ENCODE measurements at places on chromosomes 1 and 21.

- DNase-seq: no peak
Measured at GRCh38 chr1:73659136-73659535, 538.8 kb downstream of the LRRIQ3 start.

- DNase-seq: no peak
Measured at GRCh38 chr1:19489996-19490395, 4.7 kb upstream of the CAPZB start.

DNA sequence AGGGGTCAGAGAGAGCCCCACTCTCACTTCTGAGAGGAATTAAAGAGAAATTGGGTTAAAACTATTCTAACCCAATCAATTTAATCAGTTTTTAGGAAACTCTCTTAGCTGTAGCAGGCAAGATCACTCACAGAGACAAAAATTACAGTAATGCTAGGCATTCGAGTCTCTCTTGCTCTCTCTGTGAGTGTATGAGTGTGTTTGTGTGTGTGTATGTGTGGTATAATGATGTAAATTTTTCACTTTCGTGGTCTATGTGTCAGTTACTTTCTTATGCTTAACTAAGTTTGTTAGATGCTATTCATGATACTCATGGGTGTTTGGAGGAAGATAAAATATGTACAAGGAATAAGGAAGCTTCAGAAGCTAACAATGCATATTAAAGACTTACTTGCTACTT is 131.3 kb downstream of the FASLG start:
- DNase-seq: no peak

DNA sequence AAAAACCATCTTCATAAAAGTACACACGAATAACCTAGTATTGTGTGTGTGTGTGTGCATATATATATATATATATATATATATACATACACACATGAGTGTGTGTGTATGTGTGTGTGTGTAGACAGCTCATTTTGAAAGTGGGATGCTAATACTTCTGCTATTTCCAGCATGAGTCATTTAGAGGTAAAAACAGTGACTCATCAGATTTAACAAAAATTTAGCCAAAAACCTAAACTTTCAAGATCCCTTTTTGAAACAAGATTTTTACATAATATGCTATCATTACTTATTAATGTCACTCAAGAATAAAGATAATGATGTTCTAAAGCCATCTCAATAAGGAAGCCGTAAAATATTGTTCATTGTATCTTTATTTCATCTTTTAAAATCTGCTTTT is 35.6 kb upstream of the ADGRL4 start:
- DNase-seq: no peak

- DNase-seq: peak; percentile 11
Measured at GRCh38 chr1:204830747-204831146, 39.9 kb upstream of the NFASC start.

GRCh38 chr21:25324666-25325065 is 282.6 kb downstream of the MRPL39 start:
- peak; percentile 10 for DNase-seq

DNA sequence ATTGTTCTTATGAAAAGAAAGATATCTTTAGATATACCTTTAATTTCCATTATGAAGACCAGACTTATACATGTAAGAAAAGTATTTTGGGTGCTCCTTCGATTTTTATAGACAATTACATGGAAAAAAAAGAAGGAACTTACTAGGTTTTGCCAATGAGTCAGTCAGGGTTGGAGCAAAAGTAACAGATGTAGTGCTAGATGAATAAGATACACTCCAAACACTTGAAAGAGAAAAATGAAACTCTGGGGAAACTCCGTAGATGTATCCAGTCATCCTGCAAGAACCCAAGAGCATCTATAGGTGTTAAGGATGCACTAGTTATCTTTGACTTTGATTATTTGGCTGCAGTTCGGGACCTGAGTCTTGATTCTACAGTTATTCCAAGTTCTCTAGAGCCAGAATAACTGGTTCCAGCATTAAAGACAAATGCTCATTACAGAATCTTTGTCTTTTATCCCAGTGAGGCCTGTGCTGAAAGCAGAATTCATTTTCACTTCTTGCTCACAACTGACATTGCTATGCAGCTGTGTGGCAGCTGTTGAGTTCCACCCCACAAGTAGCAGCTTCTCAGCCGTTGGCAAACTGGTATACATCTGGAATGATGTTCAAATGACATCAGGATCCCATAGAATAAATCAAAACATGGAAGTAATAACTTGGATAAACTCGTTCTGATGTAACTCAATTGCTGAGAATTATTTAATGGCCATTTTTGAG is 326.1 kb downstream of the ASTN1 start:
- DNase-seq: no peak

GRCh38 chr1:218367118-218367517 is 22.0 kb downstream of the TGFB2 start:
- DNase-seq: no peak

DNA sequence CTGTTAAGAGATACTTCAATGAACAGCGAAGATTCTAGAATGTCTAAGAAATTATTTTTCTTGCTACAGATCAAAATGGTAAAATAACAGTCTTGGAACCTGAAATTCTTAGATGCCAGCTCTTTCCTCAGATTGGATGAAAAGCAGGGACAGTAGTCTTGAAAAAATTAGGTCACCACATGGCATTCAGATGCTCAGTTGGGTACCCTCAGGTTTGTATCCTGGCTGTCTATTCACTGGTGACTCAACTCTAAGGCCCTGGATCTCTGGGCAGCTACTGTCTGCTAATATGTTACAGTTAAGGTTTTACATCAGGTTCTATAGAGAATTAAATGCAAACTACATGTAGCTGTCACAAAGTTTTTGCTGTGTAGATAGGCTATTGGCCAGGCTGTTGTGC is 528.9 kb upstream of the ADAMTS5 start:
- DNase-seq: no peak

GRCh38 chr1:212518188-212519054 is 85.7 kb downstream of the NENF start:
- no peak for DNase-seq

GRCh38 chr21:30257773-30258172 is 25.0 kb downstream of the KRTAP24-1 start:
- peak; percentile 5 for DNase-seq

DNA sequence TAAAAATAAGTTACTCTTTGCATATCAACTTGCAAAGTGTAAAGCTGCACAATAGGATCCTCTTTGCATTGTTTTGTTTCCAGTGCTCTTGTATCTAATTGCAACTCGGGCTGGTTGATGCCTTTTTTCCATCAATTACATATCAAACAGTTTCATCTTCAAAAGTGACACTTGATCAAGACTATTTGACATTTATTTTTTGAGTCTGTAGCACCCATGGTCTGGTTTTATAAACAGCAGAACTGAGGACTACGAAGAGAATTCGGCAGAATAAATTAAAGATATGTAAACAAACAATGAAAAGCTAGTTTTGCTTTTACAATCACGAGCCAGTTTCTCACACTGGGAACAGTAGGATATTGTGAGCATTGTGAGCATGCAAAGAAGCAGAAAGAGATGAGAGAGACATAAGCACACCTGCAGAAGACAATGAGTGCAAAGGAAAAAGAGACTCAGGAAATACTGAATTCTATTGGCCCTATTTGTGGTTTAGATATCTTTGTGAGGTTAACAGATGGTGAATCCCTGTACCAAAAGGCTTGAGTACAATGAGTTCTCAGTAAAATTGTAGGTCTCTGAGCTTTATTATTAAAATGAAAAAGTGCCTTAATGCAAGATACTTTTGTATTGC is 45.4 kb downstream of the RPL5 start:
- DNase-seq: peak; percentile 9

DNA sequence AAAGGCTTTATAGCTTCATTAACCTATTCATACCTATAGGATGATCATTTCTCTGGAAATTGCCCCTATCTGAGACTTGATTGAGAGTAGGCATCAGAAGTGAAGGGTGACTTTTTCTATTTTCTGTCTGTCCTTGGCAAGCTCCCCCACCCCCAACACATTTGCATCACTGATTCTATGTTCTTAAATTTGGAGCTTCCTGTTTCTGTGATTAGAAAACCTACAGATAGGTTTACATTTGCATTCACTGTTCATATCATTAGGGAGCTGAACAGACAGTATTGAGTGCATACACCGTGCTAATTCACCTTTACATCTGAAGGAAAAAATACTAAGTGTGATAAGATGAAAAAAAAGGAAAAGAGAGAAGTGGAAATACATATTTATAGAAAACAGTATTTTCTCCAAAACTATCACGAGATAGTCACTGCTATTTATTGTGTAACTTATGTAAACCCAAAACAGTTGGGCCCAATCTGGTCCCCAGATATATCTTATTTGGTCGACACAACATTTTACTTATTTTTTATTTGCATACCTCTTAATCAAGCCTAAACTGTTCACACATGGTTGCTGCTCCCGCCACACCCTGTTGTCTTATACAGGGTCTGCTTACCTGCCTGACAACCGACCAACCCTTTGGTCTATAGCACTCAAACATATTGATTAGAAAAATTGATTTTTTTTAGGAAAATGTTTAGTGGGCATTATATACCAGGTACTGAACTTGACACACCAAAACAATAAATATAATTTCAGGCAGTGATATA is 218.8 kb downstream of the NTNG1 start:
- DNase-seq: no peak

DNA sequence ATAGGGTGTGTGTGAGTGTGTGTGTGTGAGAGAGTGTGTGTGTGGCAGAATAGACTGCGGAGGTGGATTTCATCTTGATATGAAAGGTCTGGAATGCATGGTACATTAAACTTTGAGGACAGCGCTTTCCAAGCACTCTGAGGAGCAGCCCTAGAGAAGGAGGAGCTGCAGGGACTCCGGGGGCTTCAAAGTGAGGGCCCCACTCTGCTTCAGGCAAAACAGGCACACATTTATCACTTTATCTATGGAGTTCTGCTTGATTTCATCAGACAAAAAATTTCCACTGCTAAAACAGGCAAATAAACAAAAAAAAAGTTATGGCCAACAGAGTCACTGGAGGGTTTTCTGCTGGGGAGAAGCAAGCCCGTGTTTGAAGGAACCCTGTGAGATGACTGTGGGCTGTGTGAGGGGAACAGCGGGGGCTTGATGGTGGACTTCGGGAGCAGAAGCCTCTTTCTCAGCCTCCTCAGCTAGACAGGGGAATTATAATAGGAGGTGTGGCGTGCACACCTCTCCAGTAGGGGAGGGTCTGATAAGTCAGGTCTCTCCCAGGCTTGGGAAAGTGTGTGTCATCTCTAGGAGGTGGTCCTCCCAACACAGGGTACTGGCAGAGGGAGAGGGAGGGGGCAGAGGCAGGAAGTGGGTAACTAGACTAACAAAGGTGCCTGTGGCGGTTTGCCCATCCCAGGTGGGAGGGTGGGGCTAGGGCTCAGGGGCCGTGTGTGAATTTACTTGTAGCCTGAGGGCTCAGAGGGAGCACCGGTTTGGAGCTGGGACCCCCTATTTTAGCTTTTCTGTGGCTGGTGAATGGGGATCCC is 18.3 kb upstream of the HDAC1 start:
- no peak for DNase-seq

DNA sequence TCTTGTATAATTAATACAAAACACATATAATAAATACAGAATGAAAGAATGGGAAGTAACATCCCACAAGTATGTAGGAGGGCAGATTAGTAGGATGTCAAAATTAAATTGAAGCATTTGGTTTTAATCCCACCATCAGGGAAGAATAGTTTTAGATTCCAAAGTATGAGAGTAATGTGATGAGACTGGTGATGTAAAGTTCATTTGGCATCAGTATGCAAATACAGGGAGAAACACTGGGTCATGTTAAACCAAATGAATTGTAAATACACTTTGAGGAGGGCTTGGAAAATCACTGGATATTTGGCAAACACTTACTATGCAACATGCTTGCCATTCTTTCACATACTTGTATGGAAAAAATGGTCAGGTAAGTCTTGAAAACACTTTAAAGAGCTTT is 358.8 kb downstream of the DPYD start:
- no peak for DNase-seq

DNA sequence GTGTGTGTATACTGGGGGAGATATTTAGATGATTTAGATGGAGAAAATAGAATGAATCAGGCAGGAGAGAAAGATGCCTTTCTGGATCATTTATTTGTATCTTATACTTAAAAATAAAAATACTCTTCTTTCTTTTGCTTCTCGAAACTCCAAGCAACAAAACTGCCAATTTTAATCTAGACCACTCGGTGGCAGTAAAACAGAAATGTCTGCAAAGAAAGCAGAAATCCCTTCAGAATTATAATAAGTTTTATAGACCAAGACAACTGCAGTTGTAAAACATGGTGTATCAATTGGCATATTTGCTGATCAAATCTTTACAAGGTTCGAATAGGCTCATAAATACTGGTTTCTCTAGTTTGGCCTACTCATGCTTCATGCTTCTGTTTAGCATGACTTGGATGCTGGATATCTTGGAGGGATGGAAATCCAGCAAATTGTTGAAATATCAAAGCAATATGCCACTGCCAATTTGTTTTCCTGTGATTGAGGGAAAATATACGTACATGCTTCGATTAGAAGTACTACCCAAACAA is 15.1 kb upstream of the C1orf87 start:
- DNase-seq: no peak
